ENCODE measurements at places on chromosomes 6 and 20. TPM values are rescaled to one million over a fixed set of nuclear protein-coding genes. Genes with fewer than 3 reads are reported as not detected.

The SLC22A1 gene
- 0.60 TPM for total RNA-seq

The COL21A1 gene
- 0.11 TPM for total RNA-seq

The OR2H2 gene
- total RNA-seq: not detected

The PRDM13 gene
- total RNA-seq: not detected

The GNL1 gene
- total RNA-seq: 47.2 TPM

The HLA-DRA gene
- total RNA-seq: not detected

The VGLL2 gene
- total RNA-seq: not detected

The GJA1 gene
- total RNA-seq: 70.7 TPM

The GNRH2 gene
- total RNA-seq: not detected

The FAM209B gene
- total RNA-seq: 0.71 TPM

GRCh38 chr6:70059039-70059719, 192.8 kb downstream of the COL19A1 start:
- DNase-seq: no peak

GRCh38 chr20:46713957-46714834, 4.7 kb downstream of the SLC2A10 start:
- DNase-seq: no peak

GRCh38 chr20:45290677-45291355, 15.8 kb upstream of the RBPJL start:
- DNase-seq: no peak

GRCh38 chr6:42142118-42142835, at the start of gene C6orf132:
Gene C6orf132, minus strand, starts transcription at chr6:42142620. Its CDS starts 176 bp downstream, at chr6:42142444.
- DNase-seq: peak; percentile 73

DNA sequence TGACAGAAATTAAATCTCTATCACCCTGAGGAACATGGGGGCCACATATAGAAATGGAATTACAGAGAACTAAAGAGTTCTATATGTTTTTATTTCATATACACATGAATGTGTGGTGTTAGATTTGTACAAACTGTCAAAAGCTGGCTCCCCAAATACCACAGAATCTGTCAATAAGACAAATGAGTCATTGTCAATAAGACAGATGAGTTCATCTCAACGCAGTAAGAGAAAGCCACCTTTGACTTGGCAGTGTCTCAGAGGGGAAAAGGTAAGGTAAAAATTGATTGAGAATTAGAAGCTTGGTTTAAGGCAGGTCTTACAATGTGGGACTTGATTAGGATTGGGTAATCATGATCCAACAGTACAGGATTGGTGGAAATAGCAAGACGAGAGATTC, 124.2 kb upstream of the GPR6 start:
- no peak for DNase-seq

GRCh38 chr6:43286456-43286979, 11.5 kb upstream of the SLC22A7 start:
- DNase-seq: no peak

DNA sequence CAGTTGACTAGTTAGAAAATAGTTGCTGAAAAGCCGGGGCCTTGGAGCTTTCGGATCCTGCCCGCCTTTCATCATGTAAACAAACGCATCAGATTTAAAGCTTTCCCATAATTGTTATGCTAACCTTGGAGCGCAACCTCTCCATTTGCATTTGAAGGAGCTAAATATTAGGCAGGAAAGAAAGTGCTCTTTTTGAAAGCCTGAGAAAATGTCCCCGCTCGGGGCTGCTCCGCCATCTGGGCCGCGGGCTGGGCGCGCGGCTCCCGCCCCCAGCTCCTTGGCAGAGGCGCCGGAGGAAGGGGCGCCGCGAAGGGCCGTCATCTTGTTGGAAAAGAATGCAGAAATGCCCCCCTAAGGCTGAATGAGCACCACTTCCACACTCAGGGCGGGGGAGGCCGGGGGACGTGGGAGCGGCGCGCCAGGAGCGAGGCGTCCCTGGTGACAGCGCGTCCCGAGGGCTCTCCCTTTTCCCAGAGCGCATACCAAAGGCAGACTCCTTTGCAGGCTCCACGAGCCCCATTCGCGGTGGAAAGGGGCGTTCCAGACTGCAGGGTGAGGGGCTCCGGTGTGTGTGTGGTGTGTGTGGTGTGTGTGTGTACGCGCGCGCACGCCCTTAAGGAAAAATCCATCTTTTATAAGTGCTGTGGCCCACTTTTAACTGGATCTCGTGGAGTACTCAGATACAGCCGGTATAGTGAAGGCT, 145.6 kb upstream of the ID4 start:
- no peak for DNase-seq

DNA sequence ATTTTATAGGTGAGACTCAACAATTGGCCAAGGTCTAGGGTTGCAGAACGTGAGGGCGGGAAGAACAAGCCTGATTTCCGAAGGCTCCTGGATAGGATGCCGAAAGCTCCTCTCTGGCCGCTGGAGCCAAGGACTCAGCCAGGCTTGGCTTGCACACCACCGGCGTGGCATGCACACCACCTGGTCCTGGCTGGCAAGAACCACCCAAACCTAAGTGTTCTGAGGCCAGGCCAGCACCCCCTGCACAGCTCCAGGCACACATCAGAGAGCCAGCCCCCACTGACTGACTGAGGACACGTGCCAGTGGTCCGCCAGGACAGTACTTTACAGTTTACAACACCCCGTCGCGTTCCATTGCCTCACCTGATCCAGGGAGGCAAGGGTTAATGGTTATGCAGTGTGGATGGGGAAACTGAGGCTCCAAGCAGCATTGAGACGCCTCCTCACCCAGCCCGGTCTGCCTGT, 414 bp downstream of the TGM2 start:
- DNase-seq: no peak

- DNase-seq: no peak
Observed at GRCh38 chr6:14635934-14636591, 518.5 kb downstream of the CD83 start.

DNA sequence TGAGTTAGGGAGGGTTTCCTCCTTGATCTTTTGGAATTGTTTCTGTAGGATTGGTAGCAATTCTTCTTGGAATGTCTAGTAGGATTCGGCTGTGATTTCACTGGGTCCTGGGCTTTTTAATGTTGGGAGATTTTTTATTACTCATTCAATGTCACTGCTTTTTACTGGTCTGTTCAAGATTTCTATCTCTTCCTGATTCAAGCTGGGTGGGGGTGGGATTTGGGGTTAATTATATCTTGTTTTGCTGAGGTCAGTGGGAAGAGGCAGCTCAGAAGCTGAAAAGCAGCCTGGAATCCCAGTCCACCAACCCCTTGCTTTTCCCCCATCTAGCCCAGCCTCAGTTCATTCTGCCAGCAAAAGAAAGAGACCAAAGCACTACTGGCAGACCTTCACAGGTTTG, 39.6 kb downstream of the SUMO4 start:
- no peak for DNase-seq

DNA sequence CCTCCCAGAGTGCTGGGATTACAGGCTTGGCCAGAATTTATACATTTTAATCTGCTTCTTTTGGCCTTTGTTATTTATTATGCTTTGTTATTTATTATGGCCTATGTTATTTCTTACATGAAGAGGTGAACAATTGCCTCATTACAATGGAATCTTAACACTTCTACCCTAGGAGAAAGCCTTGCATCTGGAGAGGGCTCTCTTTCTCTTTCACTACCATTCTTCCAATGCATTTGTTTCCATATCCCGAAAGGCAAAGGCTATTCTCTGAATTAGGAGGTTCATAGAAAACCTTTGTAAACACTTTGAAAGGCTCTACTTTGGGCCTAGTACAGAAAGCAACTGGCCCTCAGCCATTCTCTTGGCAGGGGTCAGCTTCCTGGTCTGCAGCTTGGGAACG, 19.9 kb upstream of the DEK start:
- DNase-seq: no peak

- peak; percentile 19 for DNase-seq
Observed at GRCh38 chr6:8131265-8131897, 29.0 kb upstream of the EEF1E1 start.

- DNase-seq: no peak
Observed at GRCh38 chr20:38968090-38968489, 5.9 kb downstream of the DHX35 start.

- no peak for DNase-seq
Observed at GRCh38 chr6:6746970-6747338, 158.4 kb downstream of the LY86 start.

- peak; percentile 1 for DNase-seq
Observed at GRCh38 chr6:89412071-89413005, at the start of gene RRAGD. Gene RRAGD, minus strand, starts transcription at chr6:89412273. Its CDS starts 280 bp downstream, at chr6:89411993.

GRCh38 chr6:467671-468082, 76.1 kb downstream of the IRF4 start:
- DNase-seq: no peak

DNA sequence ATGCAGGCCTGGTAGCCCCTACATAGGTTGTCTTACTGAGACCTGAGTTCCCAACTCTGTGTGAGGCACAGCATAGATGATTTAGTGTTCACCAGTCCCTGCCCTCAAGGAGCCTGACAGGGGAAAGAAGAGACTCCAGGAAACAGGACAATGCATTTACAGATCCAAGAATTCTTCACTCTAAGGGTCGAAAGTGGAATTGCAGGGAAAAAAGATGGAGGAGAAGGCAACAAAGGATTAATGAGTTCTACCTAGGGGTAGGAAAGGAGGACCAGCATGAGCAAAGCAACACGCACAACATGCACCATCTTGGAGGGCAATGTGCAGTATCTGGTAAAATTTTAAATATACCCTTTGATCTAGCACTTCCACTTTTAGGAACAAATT, 5.9 kb downstream of the SPAG4 start:
- no peak for DNase-seq

DNA sequence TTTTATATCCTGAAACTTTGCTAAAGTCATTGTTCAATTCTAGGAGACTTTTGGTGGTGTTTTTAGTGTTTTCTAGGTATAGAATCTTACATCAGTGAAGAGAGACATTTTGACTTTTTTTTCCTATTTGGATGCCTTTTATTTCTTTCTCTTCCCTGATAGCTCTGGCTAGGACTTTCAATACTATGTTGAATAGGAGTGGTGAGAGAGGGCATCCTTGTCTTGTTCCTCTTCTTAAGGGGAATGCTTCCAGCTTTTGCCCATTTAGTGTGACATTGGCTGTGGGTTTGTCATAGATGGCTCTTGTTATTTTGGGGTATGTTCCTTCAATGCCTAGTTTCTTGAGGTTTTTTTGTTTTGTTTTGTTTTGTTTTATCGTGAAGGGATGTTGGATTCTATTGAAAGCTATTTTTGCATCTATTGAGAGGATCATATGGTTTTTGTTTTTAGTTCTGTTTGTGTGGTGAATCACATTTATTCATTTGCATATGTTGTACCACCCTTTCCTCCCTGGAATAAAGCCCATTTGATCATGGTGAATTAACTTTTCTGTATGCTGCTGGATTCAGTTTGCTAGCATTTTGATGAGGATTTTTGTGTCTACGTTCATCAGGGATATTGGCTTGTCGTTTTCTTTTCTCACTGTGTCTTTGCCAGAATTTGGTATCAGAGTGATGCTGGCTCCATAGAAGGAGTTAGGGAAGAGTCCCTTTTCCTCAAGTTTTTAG, 540.1 kb upstream of the FLRT3 start:
- DNase-seq: no peak

GRCh38 chr6:28953585-28954258, 29.9 kb upstream of the TRIM27 start:
- no peak for DNase-seq

- no peak for DNase-seq
Observed at GRCh38 chr20:22818636-22819035, 216.5 kb upstream of the SSTR4 start.

GRCh38 chr6:39681674-39682121, 43.5 kb downstream of the KIF6 start:
- DNase-seq: no peak

GRCh38 chr6:89993411-89993810, 99.1 kb downstream of the GJA10 start:
- DNase-seq: no peak

- DNase-seq: no peak
Observed at GRCh38 chr20:57482148-57482547, 42.8 kb downstream of the CTCFL start.

GRCh38 chr6:43310134-43310533, 1.5 kb upstream of the CRIP3 start:
- DNase-seq: no peak

DNA sequence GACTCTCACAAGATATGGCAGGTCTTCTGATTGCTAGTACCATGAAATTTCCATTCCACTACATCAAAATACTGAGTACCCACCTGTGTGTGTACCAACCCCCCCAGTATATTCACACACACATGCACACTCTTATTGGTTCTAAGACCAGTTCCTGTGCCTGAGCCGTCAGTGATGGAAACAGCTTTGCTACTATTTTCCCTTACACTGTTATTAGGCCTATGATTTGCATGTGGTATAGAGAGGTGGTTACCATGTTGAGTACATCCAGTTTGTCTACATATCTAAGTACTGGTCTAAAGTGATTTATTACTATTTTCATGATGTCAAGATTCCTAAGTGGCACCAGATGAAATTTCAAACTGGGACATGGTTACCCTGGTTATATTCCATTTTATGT, 459.9 kb downstream of the BCKDHB start:
- no peak for DNase-seq

- DNase-seq: peak; percentile 81
Observed at GRCh38 chr20:50152394-50153152, 950 bp downstream of the PEDS1 start.
